ENCODE measurements at places on chromosomes 7 and 10. TPM values are rescaled to one million over a fixed set of nuclear protein-coding genes. Genes with fewer than 3 reads are reported as not detected.

DNA sequence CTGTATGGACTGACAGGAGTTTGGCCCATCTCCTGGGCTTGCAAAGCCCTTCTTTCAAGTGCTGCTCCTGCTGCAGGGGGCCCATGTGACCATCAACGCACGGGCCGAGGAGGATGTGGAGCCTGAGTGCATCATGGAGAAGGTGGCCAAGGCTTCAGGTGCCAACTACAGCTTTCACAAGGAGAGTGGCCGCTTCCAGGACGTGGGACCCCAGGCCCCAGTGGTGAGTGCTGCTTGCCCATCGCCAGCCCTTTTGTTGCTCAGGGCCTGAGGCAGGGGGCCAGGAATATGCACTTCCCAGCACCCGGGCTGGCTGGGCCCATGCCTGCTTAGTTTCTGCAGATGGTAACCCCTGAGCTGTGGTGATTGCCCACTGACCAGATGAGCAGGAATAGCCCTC lies 8.7 kb downstream of the PGAM2 start:
- H3K4me3 ChIP-seq = no peak overlapping the region
- H3K27me3 ChIP-seq = no peaks in the 10 kb centered on the region
- no peaks in the 10 kb centered on the region for H3K4me1 ChIP-seq
- H3K36me3 ChIP-seq = peaks cover 33% of the 10 kb centered on the region

The UCN3 gene
- total RNA-seq = not detected

The SLC18A2 gene
- total RNA-seq = 1.7 TPM

DNA sequence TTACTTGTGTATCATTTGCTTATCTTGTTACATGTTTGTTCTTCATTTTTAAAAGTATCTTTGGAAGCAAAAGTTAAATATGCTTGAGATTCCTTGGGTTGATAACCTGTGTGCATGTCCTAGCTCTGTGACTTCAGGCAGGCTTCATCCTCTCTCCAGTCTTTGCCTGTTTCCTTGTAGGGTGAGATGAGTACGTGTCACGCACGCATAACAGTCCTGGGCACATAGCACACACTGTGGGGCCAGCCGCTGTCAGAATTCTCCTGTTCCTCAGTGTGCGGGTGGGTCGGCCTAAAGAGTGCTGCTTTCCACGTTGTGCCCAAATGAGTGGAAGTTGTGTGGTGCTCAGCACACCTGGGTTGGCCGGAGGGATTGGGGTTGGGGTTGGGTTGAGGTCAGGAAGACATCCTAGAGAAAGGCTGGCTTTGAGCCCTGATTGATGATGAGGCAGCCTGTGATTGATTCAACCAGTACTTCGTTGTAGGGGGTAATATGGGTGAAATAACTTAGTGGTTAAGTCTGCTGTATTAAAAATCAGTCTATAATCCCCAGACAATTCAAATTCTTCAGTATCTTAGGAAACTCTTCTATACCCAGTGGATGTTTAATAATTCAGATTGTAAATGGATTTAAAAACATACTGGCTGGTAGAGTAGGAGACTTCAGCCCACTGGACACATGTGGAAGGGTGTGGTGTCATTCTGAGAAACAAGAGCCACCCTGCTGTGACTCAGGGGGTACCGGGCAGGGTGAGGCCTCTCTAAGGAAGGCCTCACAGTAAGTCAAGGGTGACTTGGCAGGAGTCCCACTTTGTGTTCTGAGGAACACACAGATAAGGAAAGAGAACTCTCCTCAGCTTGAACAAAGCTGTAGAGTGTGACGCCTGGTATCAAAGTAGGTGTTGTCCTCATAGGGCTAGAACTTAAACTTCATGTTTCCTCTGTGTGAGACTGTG lies 54.8 kb downstream of the DAGLB start:
- H3K4me3 ChIP-seq = no peak overlapping the region
- H3K36me3 ChIP-seq = no peaks in the 10 kb centered on the region
- DNase-seq = no peak
- no peaks in the 10 kb centered on the region for H3K4me1 ChIP-seq
- no peaks in the 10 kb centered on the region for H3K27me3 ChIP-seq

The CRYGN gene
- total RNA-seq = 1.1 TPM

GRCh38 chr10:34737772-34738169 lies 77.3 kb downstream of the PARD3 start:
- H3K4me1 ChIP-seq = no peaks in the 10 kb centered on the region
- no peak overlapping the region for H3K27ac ChIP-seq
- DNase-seq = no peak
- no peaks in the 10 kb centered on the region for H3K27me3 ChIP-seq

Measured in naive thymus-derived CD4-positive, alpha-beta T cell (primary cell).